A549 treated with Hydrocortisone at 1 μM for 4 hours (cell line): ENCODE measurements at places on chromosomes 6 and 20. TPM values are rescaled to one million over a fixed set of nuclear protein-coding genes. Genes with fewer than 3 reads are reported as not detected.

The KCNB1 gene
- total RNA-seq, result 2.6 to 3.9 TPM (median 3.1 TPM) in 5 replicates

The HNF4A gene
- total RNA-seq, result 15.4 to 20.8 TPM (median 18.8 TPM) in 5 replicates

The MEP1A gene
- total RNA-seq, result 0.05 TPM in 1 of 5 replicates, not detected in the others

The NKX2-4 gene
- total RNA-seq, result 0.05 TPM in 1 of 5 replicates, not detected in the others

The FHL5 gene
- not detected in 5 replicates for total RNA-seq

The UNC93A gene
- total RNA-seq, result not detected in 5 replicates

The SLC17A9 gene
- 0.06 to 0.12 TPM (median 0.08 TPM) in 3 of 5 replicates, not detected in the others for total RNA-seq

The RIPPLY2 gene
- total RNA-seq, result 0.32 to 0.58 TPM (median 0.39 TPM) in 5 replicates

The KHDC1L gene
- total RNA-seq, result 0.24 to 0.75 TPM (median 0.35 TPM) in 3 of 5 replicates, not detected in the others

The ULBP2 gene
- total RNA-seq, result 3.2 to 4.0 TPM (median 3.6 TPM) in 5 replicates

The FAM83C gene
- 0.06 to 0.16 TPM (median 0.13 TPM) in 5 replicates for total RNA-seq

The BPIFB4 gene
- total RNA-seq, result not detected in 5 replicates

The CCR6 gene
- total RNA-seq, result 0.09 TPM in 1 of 5 replicates, not detected in the others

The GPR63 gene
- 0.38 to 0.47 TPM (median 0.43 TPM) in 5 replicates for total RNA-seq

The IYD gene
- 0.01 to 0.02 TPM (median 0.01 TPM) in 3 of 5 replicates, not detected in the others for total RNA-seq

The VIP gene
- not detected in 5 replicates for total RNA-seq

The PRRC2A gene
- total RNA-seq, result 76.6 to 89.9 TPM (median 84.4 TPM) in 5 replicates

The HLA-G gene
- total RNA-seq, result not detected in 5 replicates

The PPP1R3G gene
- total RNA-seq, result 1.9 to 2.2 TPM (median 2.1 TPM) in 5 replicates

The TCP11 gene
- not detected in 5 replicates for total RNA-seq

The FOXC1 gene
- 4.7 to 6.8 TPM (median 6.4 TPM) in 5 replicates for total RNA-seq

The CDSN gene
- total RNA-seq, result 0.05 to 0.07 TPM in 2 of 5 replicates, not detected in the others

The RPS18 gene
- total RNA-seq, result 2,510 to 2,725 TPM (median 2,552 TPM) in 5 replicates

The TRIM40 gene
- not detected in 5 replicates for total RNA-seq

The EPPIN gene
- not detected in 5 replicates for total RNA-seq

The TRMT6 gene
- 53.5 to 65.4 TPM (median 60.5 TPM) in 5 replicates for total RNA-seq

The PHF10 gene
- total RNA-seq, result 18.8 to 25.0 TPM (median 22.9 TPM) in 5 replicates

The LY6G6C gene
- total RNA-seq, result 0.13 to 0.18 TPM in 2 of 5 replicates, not detected in the others

The ARMC2 gene
- total RNA-seq, result 1.7 to 2.4 TPM (median 2.1 TPM) in 5 replicates

The LY86 gene
- total RNA-seq, result not detected in 5 replicates

The C6orf52 gene
- 1.5 to 2.7 TPM (median 2.1 TPM) in 5 replicates for total RNA-seq

The DEFB124 gene
- total RNA-seq, result 0.38 to 1.1 TPM (median 0.76 TPM) in 3 of 5 replicates, not detected in the others

The PRKN gene
- total RNA-seq, result 0.03 to 0.08 TPM in 2 of 5 replicates, not detected in the others

The ADGRF4 gene
- 12.7 to 16.6 TPM (median 15.6 TPM) in 5 replicates for total RNA-seq

The SENP6 gene
- 26.0 to 40.5 TPM (median 30.2 TPM) in 5 replicates for total RNA-seq

The NFATC2 gene
- total RNA-seq, result 6.7 to 8.6 TPM (median 8.2 TPM) in 5 replicates

The GPR6 gene
- not detected in 5 replicates for total RNA-seq

The ABHD16B gene
- total RNA-seq, result 0.08 to 0.13 TPM in 2 of 5 replicates, not detected in the others

The DNAH8 gene
- total RNA-seq, result not detected in 5 replicates

The HMGCLL1 gene
- 0.08 to 0.24 TPM (median 0.20 TPM) in 5 replicates for total RNA-seq

The RIPOR3 gene
- total RNA-seq, result not detected in 5 replicates

The LTB gene
- 0.29 to 0.47 TPM (median 0.38 TPM) in 5 replicates for total RNA-seq

The ANGPT4 gene
- total RNA-seq, result 0.02 to 0.05 TPM (median 0.03 TPM) in 5 replicates

The EPB41L1 gene
- total RNA-seq, result 55.5 to 81.3 TPM (median 77.5 TPM) in 5 replicates

The ASIP gene
- not detected in 5 replicates for total RNA-seq

The KIF3B gene
- total RNA-seq, result 20.9 to 30.3 TPM (median 24.6 TPM) in 5 replicates
